Gastrocnemius medialis (tissue), 4 donors: ENCODE measurements at places on chromosomes 13 and 19. TPM values are rescaled to one million over a fixed set of nuclear protein-coding genes. Genes with fewer than 3 reads are reported as not detected.

The KCNC3 gene
- total RNA-seq, result 1.4 TPM

The IGLON5 gene
- not detected for total RNA-seq

The TLE2 gene
- total RNA-seq, result 45.8 TPM

The ABHD17A gene
- 72.9 TPM for total RNA-seq

The NLRP4 gene
- not detected for total RNA-seq

The CGB8 gene
- not detected for total RNA-seq

The ZNF708 gene
- 3.2 TPM for total RNA-seq

The CGB1 gene
- total RNA-seq, result not detected

The TSSK6 gene
- 1.7 TPM for total RNA-seq

- H3K4me1 ChIP-seq, result no peaks in the 10 kb centered on the region
- DNase-seq, result no peak
- no peak within 1 kb of the TSS for H3K4me3 ChIP-seq
- H3K27ac ChIP-seq, result no peak within 1 kb of the TSS
Measured at GRCh38 chr13:53028637-53029203, at the start of gene OLFM4. TSS of gene OLFM4 (plus strand) at chr13:53028813. CDS start at chr13:53028837, 24 bp downstream.

DNA sequence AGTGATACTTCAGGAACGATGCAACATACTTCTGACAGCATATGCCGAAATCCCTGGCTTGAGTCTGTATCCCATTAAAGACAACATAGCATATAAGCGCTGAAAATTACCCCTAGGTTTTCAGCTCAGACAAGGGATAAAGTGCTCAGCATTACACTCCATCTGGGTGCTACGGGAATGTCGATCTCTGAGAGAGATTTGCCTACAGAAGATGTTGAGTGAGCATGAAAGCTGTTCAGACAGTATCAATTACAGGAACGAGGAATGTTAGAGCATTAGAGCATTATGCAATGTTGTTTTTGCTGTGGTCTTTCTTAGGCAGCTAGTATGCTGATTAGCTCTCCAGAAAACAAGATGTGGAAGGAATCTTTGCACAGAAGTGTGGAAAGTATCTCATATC is 484.5 kb downstream of the LIG4 start:
- no peak for DNase-seq
- H3K4me1 ChIP-seq, result no peaks in the 10 kb centered on the region

DNA sequence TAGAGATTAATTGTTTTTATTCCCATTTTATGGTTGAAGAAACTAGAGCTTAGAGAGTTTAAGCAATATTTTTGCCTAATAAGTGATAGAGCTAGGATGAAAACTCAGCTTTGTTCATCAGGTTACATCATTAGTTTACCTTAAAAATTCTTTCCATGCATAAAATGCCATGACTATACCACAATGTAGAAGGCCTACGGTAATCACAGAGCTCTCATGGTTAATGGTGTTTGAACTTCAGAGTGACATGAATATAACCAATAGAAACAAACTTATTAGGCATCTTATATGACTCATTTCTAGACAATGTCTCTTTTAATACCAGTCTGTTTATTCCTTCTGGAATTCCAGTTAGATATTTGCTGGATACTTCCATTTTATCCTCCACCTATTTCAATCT is 78.5 kb downstream of the FGF9 start:
- no peak for DNase-seq
- H3K4me1 ChIP-seq, result no peaks in the 10 kb centered on the region
- no peaks in the 10 kb centered on the region for H3K36me3 ChIP-seq
- H3K4me3 ChIP-seq, result no peak overlapping the region

DNA sequence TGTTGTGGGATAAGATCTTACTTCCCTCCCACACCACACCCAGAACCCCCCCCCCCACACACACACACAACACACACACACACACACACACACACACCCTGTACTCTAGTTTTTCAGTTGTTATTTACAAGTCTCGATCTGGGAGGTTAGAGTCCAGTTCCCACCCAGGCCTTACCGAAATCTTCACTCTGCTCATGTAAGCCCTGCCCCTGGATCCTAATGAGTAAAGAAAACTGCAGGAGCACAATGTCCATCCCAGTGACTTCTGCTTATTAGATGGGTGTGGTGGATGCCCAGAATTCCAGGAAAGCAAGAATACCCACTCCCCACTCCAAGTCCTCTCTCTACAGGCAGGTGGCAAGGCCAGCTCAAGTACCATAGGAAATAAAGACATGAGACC is 23.0 kb downstream of the STARD13 start:
- no peak overlapping the region for H3K27ac ChIP-seq
- H3K36me3 ChIP-seq, result no peaks in the 10 kb centered on the region
- peaks cover 54% of the 10 kb centered on the region for H3K4me1 ChIP-seq
- no peak for DNase-seq

- no peaks in the 10 kb centered on the region for H3K27me3 ChIP-seq
- H3K4me3 ChIP-seq, result no peak overlapping the region
- DNase-seq, result no peak
Measured at GRCh38 chr13:96793404-96793755, 200.9 kb downstream of the OXGR1 start.

- H3K4me1 ChIP-seq, result peaks cover 5% of the 10 kb centered on the region
- H3K4me3 ChIP-seq, result no peak overlapping the region
- H3K27me3 ChIP-seq, result no peaks in the 10 kb centered on the region
- no peak for DNase-seq
- H3K36me3 ChIP-seq, result no peaks in the 10 kb centered on the region
Measured at GRCh38 chr13:33087790-33088189, 71.6 kb downstream of the KL start.

DNA sequence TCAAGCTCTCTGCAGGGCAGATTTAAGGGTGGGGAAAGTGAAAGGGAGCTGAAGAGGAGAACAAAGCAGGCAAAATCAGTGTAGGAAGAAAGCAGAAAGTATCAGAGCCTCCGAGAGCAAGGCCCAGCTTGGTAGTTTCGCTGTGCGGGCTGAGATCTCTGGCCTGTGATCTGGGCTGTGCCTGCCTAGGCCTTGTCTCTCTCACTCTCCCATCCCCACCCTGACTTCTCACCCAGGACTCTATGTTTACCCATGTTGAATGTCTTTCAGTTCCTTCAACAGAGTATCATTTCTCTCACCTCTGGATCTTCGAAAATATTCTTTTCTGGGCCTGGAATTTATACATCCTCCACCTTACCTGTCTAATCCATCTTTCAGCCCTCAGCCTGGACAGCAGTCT is 391.3 kb downstream of the FOXO1 start:
- H3K27me3 ChIP-seq, result no peaks in the 10 kb centered on the region
- peaks cover 23% of the 10 kb centered on the region for H3K4me1 ChIP-seq
- H3K27ac ChIP-seq, result no peak overlapping the region
- no peak for DNase-seq

- no peak for DNase-seq
- no peak overlapping the region for H3K4me3 ChIP-seq
- H3K27ac ChIP-seq, result no peak overlapping the region
- no peaks in the 10 kb centered on the region for H3K27me3 ChIP-seq
- H3K36me3 ChIP-seq, result peaks cover 84% of the 10 kb centered on the region
Measured at GRCh38 chr19:55691561-55692481, 16.8 kb downstream of the EPN1 start.

DNA sequence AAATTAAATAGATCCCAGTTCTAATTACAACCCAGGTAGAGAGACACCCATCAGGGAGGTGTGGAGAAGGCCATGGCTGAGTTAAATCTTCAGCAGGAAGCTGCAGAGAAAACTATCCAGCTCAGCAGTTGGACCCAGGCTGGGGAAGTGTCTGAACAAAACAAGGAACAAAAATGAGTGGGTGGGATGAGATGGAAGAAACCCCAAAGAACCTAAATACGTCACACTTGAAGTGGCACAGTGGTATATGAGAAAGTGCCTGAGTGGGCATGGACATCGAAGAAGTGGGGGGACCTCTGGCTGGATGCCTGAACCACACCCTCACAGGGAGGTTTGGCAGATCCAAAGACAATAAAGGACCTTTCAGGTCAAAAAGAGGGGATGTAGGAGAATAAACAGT is 3.5 kb upstream of the EPHX3 start:
- no peak for DNase-seq
- H3K27me3 ChIP-seq, result peaks cover 15% of the 10 kb centered on the region
- no peaks in the 10 kb centered on the region for H3K4me1 ChIP-seq
- H3K27ac ChIP-seq, result no peak overlapping the region

- H3K27me3 ChIP-seq, result no peaks in the 10 kb centered on the region
- no peak overlapping the region for H3K4me3 ChIP-seq
- H3K36me3 ChIP-seq, result no peaks in the 10 kb centered on the region
- no peak for DNase-seq
Measured at GRCh38 chr13:50085063-50085462, 69.8 kb downstream of the KCNRG start.

- DNase-seq, result peak; percentile 76
- H3K36me3 ChIP-seq, result no peaks in the 10 kb centered on the region
- no peak overlapping the region for H3K27ac ChIP-seq
- no peak overlapping the region for H3K4me3 ChIP-seq
- peaks cover 34% of the 10 kb centered on the region for H3K4me1 ChIP-seq
Measured at GRCh38 chr19:40598121-40598917, 2.9 kb upstream of the LTBP4 start.

DNA sequence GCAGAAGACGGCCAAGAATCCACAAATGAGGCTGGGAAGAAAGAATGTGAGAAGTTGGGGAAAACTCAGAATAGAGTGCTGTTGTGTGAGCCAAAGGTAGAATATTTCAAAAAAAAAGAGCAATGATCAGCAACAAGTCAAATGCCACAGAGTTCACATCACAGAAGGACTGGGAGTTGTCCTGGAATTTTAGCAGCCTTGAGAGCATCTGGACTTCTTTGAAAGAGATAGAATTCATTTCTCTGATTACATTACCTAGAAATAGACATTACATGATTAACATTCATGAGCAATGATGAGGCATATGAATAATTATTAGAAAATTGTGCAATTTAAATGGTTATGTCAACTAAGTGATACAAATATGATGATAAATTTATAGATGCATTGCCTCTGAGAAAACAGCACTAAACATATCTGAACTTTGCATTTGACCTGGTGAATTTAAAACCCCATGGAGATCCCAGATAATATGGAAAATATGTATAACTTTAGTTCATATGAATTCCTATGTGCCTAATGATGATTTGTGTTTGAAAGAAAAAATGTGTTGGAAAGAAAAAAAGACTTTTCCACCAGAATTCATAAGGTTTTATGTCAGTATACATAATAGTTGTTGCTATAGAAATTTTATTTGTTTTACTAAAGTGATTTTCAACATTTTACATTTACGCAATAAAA is 186.2 kb downstream of the POSTN start:
- DNase-seq, result no peak
- H3K27ac ChIP-seq, result no peak overlapping the region
- no peak overlapping the region for H3K4me3 ChIP-seq
- no peaks in the 10 kb centered on the region for H3K36me3 ChIP-seq
- no peaks in the 10 kb centered on the region for H3K27me3 ChIP-seq

GRCh38 chr13:84973661-84974060 is 825.6 kb downstream of the SLITRK6 start:
- DNase-seq, result no peak
- H3K27ac ChIP-seq, result no peak overlapping the region
- no peaks in the 10 kb centered on the region for H3K36me3 ChIP-seq
- no peak overlapping the region for H3K4me3 ChIP-seq
- no peaks in the 10 kb centered on the region for H3K27me3 ChIP-seq

GRCh38 chr13:113929628-113930615 is 44.0 kb downstream of the C13orf46 start:
- H3K4me3 ChIP-seq, result no peak overlapping the region
- peaks cover 40% of the 10 kb centered on the region for H3K4me1 ChIP-seq
- DNase-seq, result peak; percentile 51
- H3K27ac ChIP-seq, result peak overlapping the region; percentile 85
- no peaks in the 10 kb centered on the region for H3K36me3 ChIP-seq
- H3K27me3 ChIP-seq, result no peaks in the 10 kb centered on the region

- no peak overlapping the region for H3K4me3 ChIP-seq
- no peak for DNase-seq
- no peaks in the 10 kb centered on the region for H3K27me3 ChIP-seq
- no peaks in the 10 kb centered on the region for H3K4me1 ChIP-seq
- H3K27ac ChIP-seq, result no peak overlapping the region
Measured at GRCh38 chr13:66483712-66484111, 746.4 kb downstream of the PCDH9 start.

GRCh38 chr13:27826379-27827353 is 34.4 kb downstream of the GSX1 start:
- no peaks in the 10 kb centered on the region for H3K36me3 ChIP-seq
- H3K4me1 ChIP-seq, result no peaks in the 10 kb centered on the region
- no peak overlapping the region for H3K27ac ChIP-seq

DNA sequence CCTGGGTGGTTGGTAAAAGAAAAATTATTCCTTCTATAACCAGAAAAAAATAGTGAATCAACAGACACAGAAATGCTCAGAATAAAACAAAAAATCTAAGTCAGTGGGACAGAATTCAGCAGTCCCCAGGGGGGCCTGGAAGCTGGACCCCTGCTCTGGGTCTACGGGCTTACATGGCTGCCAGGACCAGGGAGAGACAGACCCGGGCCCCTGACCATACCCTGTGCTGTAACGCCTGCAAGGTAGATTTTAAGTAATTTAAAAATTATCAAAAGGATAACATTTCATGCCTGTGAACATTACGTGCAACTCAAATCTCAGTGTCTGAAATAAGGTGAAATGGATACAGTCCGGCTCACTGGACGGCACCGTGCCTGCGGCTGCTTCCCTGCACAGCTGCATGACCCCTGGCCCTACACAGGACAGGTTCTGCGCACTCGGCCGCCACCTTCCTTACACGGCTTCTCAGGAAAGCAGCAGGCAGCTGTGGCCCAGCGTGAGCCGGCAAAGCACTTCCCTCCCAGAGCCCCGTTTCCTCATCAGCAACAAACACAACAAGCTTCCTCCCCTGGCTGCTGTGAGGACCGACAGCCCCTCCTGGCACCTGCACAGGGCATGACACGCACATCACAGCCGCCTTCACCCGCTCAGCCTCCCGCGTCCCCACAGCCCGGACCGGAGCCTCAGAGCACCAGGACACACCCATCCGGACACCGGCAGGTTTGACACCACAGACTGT is 22.2 kb downstream of the RASA3 start:
- peak overlapping the region; percentile 5 for H3K4me3 ChIP-seq
- H3K4me1 ChIP-seq, result peaks cover 52% of the 10 kb centered on the region
- H3K27me3 ChIP-seq, result no peaks in the 10 kb centered on the region

DNA sequence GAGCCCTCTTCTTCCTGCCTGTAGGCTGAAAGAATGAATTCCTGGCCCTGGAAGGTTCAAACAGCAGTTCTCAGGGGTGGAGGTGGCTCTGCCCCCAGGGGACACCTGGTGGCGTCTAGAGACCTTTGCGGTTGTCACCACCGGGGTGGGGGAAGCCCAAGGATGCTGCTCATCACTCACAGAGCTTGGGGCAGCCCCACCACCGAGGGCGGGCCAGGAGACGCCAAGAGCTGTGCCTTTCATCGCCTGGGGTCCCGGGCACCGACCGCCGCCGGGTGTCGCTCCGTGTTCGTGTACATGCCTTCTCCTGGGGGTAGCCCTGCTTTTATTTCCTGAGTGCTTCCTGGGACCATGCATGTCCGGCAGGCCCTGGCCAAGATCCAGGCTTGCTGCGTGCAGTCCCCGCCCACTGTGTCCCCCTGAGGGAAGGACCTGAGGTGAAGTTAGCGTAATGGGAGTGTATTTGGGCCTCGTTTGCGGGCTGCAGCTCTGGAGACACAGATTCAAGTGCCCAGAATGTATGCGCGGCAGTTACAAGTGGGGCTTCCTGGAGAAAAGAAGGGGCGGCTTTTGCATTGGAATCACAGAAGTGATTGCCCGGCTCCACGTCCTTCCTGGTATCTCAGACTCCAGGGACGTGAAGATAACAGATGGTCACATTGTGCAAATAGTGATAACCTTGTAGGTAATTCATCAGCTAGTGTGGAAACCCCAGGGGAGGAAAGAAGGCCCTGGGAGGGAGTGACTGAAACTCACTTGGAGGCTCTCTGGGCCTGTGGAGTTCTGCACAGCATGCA is 7.8 kb downstream of the DOT1L start:
- H3K4me3 ChIP-seq, result no peak overlapping the region
- H3K27ac ChIP-seq, result peak overlapping the region; percentile 100
- no peaks in the 10 kb centered on the region for H3K27me3 ChIP-seq
- H3K4me1 ChIP-seq, result peaks cover 65% of the 10 kb centered on the region
- DNase-seq, result no peak
